ENCODE measurements at places on chromosomes 5 and 9.

DNA sequence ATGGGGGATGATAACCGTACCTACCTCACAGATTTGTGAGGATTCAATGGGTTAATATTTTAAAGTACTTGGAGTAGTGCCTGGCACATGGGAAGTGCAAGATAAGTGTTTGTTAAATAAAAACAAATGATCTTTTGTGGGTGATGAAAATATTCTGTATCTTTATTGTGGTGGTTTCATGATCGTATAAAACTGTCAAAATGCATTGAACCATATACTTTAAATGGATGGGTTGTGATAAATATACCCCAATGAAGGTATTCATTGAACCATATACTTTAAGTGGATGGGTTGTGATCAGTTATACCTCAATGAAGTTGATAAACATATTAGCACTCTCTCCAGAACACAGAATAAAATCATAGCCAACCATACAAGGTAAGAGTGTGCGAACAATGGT is 234.5 kb downstream of the CRB2 start:
- no peak for DNase-seq

GRCh38 chr9:38355517-38356120 is 36.9 kb upstream of the ALDH1B1 start:
- no peak for DNase-seq

- DNase-seq = no peak
Observed at GRCh38 chr5:170537451-170538095, 33.8 kb downstream of the KCNIP1 start.

- no peak for DNase-seq
Observed at GRCh38 chr5:7673658-7674057, 177.3 kb downstream of the CFAP90 start.

- DNase-seq = no peak
Observed at GRCh38 chr5:172939071-172939470, 20.2 kb upstream of the RPL26L1 start.

DNA sequence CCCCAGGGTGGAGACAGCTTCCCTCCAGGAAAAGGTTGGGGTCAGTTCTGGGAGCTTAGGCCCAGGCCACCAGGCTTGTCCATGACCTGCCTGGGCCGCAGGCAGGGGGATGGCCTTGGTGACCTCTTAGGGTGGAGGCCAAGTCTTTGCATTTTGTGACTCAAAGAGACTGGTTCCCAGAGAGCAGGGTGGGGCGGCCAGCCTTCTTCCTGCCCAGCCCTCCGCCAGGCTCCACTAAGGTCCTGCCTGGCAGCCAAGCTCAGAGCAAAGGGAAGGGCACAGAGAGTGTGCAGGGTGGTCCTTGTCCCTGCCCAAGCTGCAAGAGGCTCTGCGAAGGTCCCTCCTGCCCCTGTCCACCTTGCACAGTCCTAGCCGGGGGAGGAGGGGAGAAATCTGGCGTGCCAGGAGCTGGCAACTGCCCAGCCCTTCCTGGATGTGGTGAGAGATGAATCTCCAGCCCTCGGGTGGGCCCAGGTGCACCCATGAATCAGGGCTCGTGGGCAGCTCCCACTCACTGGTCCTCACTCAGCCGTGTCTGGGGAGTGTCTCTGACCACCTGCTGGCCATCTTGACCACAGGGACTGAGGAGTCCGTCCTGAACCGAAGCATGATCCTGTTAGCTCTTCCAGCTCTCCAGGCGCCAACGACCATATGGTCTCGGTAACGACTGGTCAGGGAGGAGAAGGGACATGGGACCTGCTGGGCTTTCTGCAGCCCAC is 2.3 kb upstream of the PTGDS start:
- no peak for DNase-seq

DNA sequence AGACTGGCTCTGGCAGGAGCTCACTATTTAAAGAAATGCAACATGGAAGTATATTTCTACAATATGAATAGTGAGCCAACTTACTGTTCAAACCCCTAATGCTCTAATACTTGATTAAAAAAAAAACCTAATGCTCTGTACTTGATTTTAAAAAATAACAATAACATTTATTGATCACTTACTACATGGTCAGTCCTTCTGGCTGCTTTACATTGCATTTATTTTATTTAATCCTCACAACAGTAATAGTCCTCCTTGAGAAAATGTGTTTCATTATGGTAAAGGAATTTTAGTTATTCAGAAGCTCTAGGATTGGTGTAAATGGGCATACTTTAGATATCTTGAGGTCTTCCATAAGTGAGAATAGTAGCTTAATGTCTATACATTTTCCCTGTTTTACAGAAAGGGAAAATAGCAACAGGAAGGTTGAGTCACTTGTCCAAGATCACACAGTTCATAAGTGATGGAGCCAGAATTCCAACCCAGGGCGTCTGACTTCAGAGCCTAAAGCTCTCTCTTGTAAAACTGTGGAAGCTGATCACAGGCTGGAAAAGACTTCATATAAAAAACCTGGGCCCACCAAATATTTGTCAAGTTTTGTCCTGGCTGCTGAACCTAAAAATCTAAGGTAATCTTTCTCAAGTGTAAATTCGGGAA is 1.0 kb downstream of the STARD4 start:
- no peak for DNase-seq

DNA sequence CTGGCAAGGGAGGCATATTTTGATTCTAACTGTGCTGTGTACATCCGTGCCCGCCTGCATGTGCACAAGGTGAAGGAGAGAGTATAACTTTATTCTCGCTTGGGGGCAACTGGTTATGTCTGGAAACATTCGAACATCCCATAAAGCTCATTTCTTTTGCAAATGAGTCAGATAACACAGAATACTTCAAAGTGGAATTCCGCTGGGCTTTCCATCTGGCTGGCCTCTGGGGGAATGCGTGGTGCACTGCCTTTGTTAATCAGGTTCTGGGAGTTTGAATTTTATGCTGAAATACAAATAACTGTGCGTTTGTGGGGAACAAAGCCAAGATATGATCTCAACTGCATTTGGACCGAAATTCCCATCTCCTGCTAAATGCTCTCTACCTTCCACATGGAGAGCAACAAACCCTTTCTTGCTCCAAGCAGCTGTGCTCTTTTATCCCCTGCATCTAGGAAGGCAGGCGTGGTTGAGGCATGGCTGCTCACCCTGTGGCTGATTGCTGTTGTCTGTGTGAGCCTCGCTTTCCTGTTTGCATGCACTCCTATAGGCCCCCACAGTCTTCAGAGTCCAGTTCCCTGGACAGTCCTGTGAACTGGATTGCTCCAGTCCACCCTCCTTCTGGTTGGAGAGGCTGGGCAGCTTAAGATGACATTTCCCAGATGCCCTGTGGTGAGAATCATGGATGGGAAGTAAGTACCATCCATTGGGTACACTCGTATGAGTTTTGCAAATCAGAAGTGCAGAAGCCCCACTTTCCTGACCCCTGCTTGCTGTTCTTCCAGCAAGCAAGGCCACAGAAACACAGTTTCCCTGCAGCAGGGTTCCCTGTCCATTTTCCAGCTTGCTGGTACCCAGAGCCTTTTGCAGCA is 82.9 kb upstream of the ALDH1B1 start:
- DNase-seq = no peak

Data from GM12864 (cell line).